Adipocyte (in vitro differentiated cells): ENCODE measurements at places on chromosomes 1 and 21.
A peak's percentile ranks its signal among the peaks of the same experiment; 100 is the strongest.

GRCh38 chr21:46452710-46453109 is 6.0 kb upstream of the DIP2A start:
- no peak for DNase-seq

DNA sequence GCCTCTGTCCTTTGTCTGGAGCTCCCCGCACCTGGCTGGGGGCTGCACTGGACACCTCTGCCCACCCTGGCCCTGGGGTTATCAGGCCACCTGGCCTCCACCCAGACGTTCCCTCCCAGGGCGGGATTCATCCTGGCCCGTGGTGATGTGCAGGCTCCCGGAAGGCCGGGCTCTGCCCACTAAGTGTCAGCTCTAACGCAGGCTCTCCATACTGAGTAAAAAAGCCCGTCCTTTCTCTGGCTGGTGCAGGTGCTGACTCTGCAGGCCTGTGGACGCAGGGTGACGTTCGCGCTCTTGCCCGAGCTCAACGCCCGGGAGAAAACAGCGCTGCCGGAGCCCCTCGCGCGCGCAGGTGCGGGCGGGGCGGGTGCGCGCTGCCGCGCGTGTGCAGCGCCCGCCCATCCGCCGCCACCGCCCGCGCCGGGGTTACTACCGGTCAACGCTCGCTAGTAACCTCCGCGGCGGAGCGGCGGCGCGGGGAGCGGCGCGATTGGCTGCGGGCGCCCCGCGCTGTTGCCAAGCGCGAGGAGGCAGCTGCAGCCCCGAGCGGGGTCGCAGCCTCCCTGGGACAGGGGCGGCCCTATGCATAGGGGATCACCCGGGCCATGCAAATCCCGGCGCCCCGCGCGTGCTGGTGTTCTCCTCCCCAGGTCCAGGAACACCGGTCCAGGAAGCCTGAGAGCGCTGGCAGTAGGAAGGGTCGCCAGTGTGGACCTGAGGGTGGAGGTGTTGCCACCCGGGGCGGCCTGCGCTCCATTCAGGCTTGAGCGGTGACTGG is 15.7 kb downstream of the ABCG1 start:
- no peak for DNase-seq

DNA sequence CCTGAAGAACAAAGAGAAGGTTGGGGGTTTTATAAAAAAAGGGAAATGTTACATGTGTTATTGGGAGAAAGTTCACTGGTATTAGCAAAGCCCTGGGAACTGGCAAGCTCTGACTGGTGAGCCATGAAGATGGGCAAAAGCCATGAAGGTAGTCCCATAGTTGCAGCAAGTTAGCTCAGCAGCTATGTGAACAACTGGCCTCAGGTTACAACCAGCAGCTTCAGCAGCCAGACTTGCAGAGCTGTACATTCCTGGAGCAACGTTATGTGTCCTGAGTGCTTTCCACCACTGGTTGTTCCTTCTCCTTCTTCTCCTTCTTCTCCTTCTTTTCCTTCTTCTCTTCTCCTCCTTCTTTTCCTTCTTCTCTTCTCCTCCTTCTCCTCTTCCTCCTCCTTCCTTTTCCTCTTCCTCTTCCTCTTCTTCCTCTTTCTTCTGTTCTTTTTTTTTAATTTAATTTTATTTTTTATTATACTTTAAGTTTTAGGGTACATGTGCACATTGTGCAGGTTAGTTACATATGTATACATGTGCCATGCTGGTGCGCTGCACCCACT is 56.1 kb upstream of the TLR5 start:
- peak; percentile 18 for DNase-seq

GRCh38 chr1:70745199-70745598 is 302.4 kb downstream of the PTGER3 start:
- DNase-seq: peak; percentile 48

GRCh38 chr1:94322696-94323095 is 85.3 kb upstream of the ARHGAP29 start:
- no peak for DNase-seq

DNA sequence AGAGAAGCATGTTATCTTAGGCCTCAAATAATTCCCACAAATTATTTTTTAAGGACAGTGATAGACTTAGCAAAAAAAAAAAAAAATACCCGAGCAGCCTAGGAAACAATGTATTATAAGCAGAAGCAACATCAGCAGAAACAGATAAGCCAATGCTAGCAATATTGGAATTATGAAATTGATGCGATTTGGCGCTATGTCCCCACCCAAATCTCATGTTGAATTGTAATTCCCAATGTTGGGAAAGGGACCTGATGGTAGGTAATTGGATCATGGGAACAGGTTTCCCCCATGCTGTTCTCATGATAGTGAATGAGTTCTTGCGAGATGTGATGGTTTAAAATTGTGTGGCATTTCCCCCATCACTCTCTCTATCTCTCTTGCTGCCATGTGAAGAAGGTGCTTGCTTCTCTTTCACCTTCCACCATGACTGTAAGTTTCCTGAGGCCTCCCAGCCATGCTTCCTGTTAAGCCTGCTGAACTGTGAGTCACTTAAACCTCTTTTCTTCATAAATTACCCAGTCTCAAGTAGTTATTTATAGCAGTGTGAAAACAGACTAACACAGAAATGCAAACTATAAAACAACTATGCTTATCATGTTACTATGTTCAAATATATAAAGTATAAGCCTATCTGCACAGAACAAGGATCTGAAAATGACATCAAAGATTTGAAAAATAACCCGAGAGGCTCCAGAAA is 75.6 kb upstream of the HIVEP3 start:
- DNase-seq: no peak

GRCh38 chr1:203524152-203524551 is 30.2 kb downstream of the OPTC start:
- DNase-seq: no peak

- DNase-seq: no peak
These were observed 622.0 kb downstream of the KIF26B start for GRCh38 chr1:245776694-245777332.

DNA sequence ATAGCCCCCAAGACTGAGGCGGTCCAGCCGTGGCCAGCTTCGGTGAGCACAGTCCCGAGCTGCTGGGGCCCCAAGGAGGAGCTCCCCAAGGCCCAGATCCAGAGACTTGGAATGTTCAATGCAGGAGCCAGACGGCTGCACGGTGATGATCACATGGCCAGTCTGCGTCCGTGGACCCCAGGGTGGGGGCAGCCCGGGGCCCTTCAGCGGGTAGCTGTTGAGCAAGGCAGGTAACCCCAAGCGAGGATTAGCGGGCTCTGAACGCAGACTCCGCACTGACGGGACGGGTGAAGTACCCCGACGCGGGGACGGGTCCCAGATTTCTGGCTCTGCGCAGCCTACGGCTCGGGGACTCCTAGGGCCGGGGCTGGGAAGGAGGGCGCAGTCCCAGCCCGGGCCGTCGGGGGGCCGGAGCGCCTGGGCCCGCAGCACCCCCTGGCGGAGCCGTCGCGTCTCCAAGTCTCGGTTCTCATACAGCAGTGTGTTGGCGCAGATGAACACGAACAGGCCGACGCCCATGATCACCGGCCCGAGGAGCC is 2.7 kb downstream of the TMEM200B start:
- DNase-seq: no peak

DNA sequence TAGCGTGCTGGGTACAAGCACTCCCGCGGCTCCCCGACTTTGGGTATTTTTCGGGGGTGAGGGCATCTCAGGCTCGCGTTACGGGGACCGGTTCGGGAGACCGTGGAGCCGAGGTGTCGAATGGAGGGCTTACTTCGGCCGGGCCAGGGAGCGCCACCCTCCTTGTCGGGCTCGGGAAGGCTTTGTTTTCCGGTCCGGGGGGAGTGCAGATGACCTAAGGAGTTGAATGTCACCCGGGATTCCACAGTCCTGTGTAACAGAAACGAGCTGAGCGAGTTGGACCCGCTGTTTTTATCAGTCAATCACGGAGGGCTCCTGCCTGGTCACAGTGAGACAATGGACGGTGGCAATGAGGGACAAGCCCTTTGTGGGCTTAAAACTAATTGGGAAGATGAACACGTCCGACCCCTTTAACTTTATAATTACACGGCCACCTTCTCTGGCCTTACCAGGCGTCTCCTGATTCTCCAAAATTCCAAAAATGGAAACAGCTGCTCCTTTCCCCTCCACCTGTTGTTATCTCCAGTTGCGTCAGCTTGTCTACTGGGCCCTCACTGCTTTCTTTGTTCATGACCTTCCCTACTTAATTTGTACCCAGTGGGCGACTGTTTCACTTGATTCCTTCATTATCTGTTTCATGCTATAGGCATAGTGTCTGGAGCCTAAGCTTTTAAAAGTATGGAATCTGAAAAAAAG is 929 bp upstream of the TRIM45 start:
- no peak for DNase-seq

DNA sequence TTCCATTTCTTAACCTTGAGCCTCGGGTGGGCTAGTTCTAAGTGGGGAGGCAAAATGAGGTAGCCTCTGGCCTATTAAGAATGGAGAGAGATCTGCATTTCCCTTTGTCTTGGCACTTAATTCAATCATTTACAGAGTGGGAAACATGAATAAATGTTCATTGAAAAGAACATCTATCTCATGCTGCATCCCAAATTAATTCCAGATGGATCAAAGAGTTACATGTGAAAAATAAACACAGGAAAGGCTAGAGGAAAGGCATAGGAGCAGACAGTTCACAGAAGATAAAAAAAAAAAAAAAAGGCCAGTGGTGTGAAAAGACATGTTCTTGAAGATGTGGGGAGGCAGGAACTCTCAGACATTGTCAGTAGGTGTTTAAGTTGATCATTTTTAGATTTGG is 35.7 kb upstream of the EPS8L3 start:
- DNase-seq: peak; percentile 44

GRCh38 chr1:218743861-218744505 is 398.8 kb downstream of the TGFB2 start:
- no peak for DNase-seq

DNA sequence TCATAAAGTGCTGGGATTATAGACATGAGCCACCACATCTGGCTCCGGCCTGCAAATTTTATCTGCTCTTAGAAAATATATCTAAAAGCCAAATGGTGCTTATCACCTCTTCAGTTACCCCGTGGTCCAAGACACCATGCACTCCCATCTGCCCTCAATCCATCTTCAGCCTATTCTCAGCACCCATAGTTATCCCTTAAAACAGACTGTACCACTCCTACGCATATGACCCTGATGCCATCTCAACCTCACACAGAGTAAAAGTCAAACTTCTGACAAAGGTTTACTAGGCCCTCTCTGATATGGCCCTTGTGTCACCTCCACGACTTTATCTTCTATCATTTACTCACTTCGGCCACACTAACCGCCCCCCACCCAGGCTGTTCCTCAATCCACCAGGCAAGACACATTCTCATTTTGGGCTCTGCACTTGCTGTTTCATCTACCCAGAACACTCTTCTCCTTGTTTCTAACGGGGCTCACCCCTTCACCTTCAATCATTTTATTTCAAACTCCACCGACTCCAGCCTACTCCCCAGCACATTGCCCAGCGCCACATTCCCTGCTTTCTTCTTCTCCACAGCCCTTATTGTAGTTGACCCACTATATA is 33.0 kb downstream of the USP48 start:
- no peak for DNase-seq

DNA sequence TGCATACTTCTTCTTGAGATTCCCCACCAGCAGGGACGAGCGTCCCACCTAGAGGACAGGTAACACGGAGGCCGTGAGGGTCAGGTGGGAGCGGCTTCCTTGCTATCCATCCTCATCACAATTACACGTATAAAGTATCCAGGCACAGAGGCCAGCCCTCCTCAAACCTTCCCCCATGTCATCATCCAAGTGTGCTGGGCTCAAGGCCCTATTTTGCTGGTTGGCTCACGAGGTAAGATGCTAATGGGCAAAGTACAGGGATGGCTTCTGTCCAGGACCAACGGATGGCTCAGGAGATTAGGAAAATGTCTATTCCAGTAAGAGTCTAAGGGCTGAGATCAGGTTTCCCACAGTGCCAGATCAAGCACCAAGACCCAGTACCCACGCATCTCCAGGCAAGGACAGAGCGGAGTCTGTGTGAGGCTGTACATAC is 11.5 kb upstream of the A3GALT2 start:
- peak; percentile 38 for DNase-seq

DNA sequence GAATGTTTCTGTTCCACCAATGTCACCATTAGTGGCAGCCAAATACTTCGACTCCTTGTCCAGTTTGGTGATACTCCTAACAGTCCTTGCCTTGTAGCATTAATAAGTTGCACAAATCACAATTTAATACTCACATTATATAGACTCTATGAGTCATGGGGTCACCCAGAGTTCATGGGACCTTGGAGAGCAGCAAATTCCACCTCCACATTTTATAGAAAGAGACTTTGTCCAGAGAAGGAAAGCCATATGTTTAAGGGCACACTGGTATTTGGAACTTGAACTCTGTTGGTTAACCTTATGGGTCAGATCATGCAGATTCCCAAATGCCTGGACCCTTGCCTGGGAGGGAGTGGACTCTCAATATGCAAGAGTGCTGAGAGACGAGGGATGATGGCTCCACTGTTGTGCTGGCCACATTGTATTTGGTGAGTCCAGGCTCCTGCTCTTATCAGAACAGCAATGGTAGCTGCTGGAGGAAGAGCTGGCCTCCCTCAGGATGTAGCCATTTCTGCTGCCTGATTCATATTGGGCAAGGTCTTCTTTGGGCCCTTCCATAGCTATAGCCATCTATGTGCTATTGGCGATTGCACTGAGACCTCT is 30.6 kb downstream of the DNAJC6 start:
- peak; percentile 68 for DNase-seq

- peak; percentile 16 for DNase-seq
These were observed 50.8 kb upstream of the CLIC4 start for GRCh38 chr1:24694380-24694843.

- no peak for DNase-seq
These were observed 1599.7 kb downstream of the MRPL39 start for GRCh38 chr21:24007592-24007991.
